ENCODE measurements at places on chromosomes 1 and 21.

DNA sequence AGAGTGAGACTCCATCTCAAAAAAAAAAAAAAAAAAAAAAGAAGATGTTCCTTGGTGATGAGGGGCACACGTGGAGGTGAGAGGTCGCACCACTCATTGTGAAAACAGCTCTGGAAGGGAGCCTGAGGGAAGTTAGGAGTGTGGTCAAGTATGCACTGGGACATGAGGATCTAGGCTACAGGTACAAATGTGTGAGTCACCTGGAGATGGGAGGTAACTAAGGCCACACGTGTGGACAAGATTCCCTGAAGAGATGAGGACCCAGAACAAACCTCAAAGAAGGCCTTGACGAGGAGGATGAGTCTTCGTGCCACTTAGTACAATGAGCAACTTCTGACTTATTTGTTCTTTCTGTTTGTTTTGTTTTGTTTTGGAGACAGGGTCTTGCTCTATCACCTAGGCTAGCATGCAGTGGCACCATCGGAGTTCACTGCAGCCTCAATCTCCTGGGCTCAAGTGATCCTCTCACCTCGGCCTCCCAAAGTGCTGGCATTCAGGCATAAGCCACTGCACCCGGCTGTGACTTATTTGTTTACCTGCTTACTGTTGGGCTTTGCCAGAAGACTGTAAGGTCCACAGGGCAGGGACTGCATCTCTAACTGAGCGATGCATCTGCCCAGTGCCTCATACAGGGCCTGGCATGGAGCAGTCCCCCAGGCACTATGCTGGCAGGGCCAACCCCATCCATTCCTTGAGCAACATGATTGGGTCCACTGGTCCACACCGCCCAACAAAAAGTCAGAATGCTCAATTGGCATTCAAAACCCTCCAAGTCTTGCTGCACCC lies 6.4 kb downstream of the ASAP3 start:
- no peak for DNase-seq

- DNase-seq: no peak
Measured at GRCh38 chr1:8509579-8509978, 191.7 kb downstream of the SLC45A1 start.

- no peak for DNase-seq
Measured at GRCh38 chr1:41662061-41662764, 177.7 kb upstream of the EDN2 start.

GRCh38 chr21:27145134-27145798 lies 178.4 kb upstream of the ADAMTS5 start:
- DNase-seq: no peak

- no peak for DNase-seq
Measured at GRCh38 chr1:236065509-236066005, 667 bp upstream of the NID1 start.

Measured in cortex of kidney (tissue), 1 donor.